GM03348 (cell line): ENCODE measurements at places on chromosomes 3 and 15.

- no peak for DNase-seq
Measured at GRCh38 chr15:23866832-23867231, 179.7 kb upstream of the NDN start.

- DNase-seq: no peak
Measured at GRCh38 chr15:86060674-86061073, 19.0 kb upstream of the AGBL1 start.

- DNase-seq: no peak
Measured at GRCh38 chr15:41994171-41994650, 21.9 kb upstream of the EHD4 start.

- no peak for DNase-seq
Measured at GRCh38 chr3:106768941-106769480, 608.2 kb upstream of the CCDC54 start.

DNA sequence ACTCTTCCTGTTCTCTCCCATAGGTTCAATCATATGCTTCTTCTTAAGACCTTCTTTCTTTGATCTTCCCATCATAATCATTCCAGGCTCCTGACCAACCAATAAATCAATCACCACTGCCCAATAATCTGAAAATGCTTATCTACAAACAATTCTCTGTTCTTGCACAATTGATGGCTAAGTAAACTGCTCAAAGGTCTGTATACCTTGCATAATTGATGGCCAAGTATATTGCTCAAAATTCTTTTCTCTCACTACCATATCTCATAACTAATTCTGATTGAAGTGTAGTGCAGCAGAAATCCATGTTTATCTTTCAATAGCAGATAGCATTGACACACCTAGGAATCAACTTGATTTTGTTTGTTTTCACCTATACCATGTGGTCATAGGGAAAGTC lies 83.4 kb upstream of the EPHA6 start:
- DNase-seq: no peak

DNA sequence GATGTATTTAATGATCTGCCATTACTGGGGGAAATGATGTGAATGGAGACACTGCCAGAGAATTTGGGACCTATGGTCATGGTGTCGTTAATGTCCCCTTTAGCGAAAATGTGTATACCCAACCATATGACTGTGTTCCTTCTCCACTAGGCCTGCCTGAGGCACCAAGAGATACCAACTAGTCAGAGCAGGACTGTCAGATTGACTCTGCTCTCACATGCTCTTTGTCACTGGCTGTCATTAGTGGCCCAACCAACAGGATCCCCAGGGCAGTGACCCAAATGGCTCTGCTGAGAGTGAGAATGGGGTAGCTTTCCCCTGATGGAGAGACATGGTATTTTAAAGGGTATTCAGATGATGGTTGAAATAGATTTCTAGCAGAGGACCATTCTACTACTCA lies 2.8 kb downstream of the TAGLN3 start:
- no peak for DNase-seq

DNA sequence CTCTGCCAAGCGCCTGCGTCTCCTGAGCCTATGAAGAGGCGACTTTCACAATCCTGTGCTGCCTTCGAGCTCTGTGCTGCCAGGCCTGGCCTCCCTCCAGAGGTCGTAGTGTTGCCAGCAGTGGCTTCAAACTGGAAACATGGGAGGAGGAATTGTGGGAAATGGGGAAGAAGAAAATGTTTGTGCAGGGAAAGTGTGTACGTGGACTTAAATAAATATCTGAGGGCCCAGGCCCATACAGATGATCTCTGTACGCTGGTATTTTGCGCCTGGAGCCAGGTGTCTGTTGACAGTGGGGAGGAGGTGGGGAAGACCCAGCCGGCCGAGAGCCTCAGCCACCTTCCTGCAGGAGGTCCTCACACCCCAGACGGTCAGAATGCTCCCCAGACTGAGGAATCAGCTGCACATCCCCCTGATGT lies 44.6 kb downstream of the ZBTB38 start:
- peak; percentile 74 for DNase-seq

DNA sequence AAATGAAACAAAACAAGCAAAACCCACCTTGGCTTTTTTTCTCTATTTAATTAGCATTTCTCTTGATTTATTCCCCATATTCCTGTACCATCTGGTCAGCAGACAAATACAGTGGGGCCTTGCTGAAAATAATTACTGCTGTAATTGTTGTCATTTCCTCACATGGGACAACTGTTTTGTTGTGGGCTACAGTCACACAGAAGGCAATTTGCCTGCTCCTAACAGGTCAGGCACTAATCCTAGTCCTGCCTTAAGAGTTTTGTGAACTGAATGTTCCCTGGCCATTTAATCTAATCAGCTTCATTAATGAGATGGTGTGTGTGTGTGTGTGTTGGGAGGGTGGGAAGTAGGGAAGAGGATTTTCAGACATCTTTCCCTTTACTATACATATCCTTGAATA lies 11.6 kb downstream of the TRPC1 start:
- DNase-seq: no peak

DNA sequence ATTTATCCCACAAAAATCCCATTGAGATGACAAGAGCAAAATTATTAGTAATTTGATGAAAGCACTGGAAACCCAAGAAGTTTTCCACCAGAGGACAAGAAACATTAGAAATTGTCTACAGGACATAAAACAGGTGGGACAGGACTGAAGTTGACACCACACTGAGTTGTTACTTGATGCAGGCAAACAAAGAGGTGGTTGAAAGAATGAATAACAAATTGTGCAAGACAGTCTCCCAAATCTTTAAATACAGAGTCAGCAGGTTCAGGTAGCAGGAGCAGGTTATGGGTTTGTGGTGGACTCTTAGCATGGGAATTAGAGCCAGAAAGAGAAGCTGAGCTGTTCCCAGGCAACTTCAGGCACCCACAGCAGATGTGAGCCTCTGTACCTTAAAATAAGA lies 30.3 kb upstream of the ARRDC4 start:
- no peak for DNase-seq

DNA sequence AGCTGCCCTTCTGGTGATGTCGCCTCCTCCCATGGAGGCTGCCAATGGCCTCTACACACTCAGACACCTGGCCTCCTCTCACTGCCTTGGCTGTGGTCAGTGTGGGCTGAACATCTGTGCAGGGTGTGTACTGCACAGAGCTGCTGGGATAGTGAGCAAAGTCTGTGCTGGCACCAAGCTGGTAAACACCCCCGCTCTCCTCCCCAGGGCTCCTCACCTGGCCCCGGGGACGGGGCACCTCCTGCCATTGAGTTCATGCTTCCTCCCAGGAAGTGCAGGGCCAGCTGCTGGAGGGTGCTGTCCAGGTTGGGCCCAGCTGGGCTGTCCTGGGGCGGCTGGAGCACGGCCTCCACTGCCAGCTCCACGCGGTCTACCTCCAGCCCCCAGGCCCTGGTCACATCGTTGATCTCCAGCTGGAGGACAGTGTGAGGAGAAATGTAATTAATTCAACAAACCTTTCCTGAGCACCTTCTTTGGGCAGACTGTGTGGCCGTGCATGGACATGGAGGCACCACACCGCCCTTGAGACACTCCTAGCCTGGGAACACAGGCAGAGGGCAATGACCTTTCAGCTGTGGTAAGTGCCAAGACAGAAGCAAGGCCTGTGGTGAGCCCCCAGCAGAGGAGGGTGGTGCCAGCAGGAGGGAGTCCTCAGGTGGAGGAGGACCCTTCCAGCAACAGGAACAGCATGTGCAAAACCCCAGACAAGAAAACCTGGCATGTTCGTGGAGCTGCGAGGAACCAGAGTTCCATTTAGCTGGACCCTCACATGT lies 6.8 kb downstream of the STOML1 start:
- peak; percentile 35 for DNase-seq

GRCh38 chr15:63881431-63881830 lies 47.7 kb upstream of the HERC1 start:
- DNase-seq: no peak

- peak; percentile 47 for DNase-seq
Measured at GRCh38 chr15:52783929-52784798, 6.0 kb downstream of the ONECUT1 start.

GRCh38 chr3:192899540-192899982 lies 18.1 kb downstream of the MB21D2 start:
- DNase-seq: peak; percentile 75

GRCh38 chr3:116048991-116049390 lies 396.3 kb downstream of the LSAMP start:
- no peak for DNase-seq

GRCh38 chr15:77541421-77542181 lies 91.1 kb downstream of the LINGO1 start:
- DNase-seq: peak; percentile 74

GRCh38 chr3:149968216-149968615 lies 2.5 kb downstream of the PFN2 start:
- no peak for DNase-seq

GRCh38 chr3:156303001-156303707 lies 182.8 kb downstream of the KCNAB1 start:
- DNase-seq: no peak

DNA sequence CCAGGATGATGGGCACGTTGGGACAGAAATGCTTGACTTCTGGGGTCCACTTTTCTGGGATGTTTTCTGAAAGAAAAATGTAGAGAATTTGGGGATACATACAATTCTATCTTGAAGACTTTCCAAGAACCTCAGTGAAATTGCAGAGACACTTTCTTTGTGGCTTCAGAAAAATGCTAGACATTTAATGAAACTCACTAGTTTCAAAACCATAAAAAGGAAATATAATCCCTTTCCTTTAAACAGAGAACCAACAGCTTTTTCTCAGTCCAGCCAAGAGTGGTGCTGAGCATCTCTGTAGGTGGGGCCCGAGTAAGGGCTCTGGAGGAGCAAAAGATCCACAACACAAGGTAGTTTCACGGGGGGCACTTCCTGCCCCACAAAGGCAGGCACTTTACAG lies 4.4 kb upstream of the GPX1 start:
- DNase-seq: peak; percentile 47

DNA sequence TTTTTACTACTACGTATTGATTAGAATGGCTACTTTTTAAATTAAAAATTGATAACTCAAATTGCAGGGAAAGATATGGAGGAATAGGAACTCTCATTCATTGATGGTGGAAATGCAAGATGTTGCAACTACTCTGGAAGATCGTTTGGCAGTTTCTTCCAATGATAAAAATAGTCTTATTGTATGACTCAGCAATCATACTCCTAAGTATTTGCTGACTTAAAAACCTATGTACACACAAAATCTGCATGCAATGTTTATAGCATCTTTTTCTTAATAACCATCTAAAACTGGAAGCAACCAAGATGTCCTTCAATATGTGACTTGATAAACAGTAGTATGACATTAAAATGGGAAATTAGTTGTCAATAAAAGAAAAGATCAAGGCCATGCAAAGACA lies 87.4 kb upstream of the LRRC3B start:
- DNase-seq: no peak

- DNase-seq: no peak
Measured at GRCh38 chr3:76345878-76346277, 560.5 kb upstream of the ZNF717 start.

- DNase-seq: no peak
Measured at GRCh38 chr3:35438101-35438500, 201.2 kb upstream of the ARPP21 start.
